Activated naive CD8-positive, alpha-beta T cell treated with anti-CD3 and anti-CD28 coated beads for 36 hours (primary cell): ENCODE measurements at places on chromosomes 4 and X. TPM values are rescaled to one million over a fixed set of nuclear protein-coding genes. Genes with fewer than 3 reads are reported as not detected.

The MAGED4 gene
- 0.97 TPM for total RNA-seq

DNA sequence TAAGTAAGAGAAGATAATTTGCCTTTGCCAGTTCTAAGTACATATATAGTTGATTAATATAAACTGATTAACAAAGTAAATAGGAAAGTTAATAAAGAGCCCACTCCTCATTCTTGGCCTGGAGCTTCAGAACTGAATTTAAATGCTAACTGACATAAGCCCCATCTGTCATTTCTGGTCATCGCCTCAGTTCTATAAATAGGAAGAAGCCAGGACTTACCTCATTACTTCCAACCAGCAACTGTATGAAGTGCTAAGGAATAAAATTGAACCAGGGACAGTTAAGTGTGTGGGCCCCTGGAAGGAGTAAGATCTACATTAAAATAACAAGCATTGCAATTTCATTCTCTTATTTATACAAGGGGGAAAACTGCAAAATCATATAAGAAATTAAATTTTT lies 52.0 kb upstream of the PDLIM5 start:
- no peak for DNase-seq

- DNase-seq: no peak
Observed at GRCh38 chr4:116531870-116532269, 553.5 kb downstream of the TRAM1L1 start.

DNA sequence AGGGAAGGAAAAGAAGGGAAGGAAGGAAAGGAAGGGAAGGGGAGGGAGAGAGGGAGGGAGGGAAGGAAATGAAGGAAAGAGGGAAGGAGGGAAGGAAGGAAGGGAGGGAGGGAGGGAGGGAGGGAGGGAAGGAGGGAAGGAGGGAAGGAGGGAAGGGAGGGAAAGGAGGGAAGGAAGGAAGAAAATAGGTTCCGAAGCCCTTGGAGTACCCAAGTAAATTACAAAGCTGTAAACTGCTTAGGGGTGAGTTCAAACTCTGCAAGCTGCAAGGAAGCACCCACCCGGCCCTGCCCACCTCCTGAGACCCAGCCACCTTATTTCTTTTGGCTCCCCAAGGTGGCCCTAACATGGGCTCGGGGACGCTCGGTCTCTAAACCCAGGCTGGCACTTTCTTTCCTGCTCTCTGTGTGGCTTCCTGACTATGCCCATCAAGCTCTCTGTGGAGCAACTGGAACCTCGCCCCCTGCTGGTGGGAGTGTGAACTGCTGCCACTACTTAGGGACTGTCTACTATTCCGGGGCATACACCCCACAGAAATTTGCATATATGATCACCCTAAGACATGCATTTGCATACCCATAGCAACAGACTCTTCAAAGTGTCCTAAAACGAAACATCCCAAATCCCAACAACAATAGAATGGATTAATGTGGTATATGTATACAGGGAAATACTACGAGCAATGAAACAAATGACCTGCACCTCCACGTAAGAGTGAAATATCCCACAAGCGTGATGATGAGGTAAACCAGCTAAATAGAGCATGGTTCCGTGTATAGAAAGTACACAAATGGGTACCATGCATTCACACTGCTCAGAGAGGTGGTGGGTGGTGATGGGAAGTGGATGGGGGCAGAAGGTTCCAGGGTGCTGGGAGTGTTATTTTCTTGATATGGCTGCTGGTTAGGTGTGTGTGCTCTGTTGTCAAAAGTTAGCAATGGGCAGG lies 151.7 kb upstream of the TBL1X start:
- peak; percentile 50 for DNase-seq

DNA sequence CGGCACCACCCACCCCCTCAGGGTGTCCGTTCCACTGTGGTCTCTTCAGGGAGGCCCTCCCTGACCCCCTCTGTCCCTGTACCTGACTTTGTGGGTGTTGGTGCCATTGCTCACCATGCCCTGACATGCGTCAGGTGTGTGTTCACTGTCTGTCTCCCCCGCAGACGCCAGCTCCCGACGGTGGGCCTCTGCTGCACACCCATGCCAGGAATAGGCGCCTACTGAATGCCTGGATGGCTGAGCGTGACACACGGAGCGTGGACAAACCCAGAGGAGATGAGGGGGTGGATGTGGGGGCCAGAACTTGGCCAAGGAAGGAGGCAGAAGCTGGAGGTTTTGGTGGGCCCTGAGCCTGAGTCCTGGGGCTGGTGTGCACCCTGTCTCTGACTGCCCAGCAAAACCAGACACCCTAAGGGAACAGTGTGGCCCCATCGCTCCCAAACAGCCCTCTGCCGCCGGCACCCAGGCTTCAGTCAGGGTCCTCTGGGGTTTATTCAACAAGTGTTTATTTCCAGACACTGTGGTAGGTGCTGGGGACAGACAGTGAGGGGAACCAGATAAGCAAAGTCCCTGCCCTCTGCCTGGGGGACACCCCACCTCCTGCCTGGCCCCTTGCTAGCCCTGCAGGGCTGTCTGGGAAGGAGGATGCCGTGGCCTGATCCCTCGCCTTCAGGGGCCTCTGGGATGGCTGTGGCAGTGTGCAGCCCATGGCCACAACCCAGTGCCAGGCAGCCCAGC lies 76.9 kb downstream of the WFS1 start:
- DNase-seq: no peak

DNA sequence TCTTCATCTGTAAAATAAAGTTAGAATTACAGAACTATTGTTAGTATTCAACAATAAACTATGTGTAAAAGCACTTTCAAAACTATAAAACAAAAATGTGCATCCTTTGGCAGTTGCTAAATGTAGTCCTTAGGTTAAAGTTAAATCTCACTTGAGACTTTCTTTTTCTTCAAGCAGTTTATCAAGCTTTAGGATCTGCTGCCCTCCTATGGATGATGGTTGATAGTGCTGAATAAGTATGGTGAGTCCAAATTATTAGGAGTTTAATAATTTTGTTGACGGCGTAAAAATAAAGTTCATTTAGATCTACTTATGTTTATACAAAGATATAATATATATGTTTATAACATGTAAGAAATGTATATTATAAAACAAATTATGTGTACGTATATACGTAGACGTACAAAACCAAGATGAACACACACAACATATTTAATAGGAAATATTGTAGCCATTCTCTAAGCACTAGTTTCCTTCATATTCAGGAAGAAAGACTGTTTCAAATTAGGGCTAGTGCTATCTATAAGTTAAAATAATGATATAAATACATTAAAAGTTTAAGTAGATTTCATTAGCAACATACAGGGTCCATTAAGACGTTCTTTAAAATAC lies 22.3 kb downstream of the UGT2A2 start:
- no peak for DNase-seq

The MAGEA2B gene
- total RNA-seq: not detected

- no peak for DNase-seq
Observed at GRCh38 chr4:175271010-175271630, 353.0 kb downstream of the ADAM29 start.

The CCKAR gene
- not detected for total RNA-seq
